Endothelial cell (in vitro differentiated cells): ENCODE measurements at places on chromosomes 12 and 14.

DNA sequence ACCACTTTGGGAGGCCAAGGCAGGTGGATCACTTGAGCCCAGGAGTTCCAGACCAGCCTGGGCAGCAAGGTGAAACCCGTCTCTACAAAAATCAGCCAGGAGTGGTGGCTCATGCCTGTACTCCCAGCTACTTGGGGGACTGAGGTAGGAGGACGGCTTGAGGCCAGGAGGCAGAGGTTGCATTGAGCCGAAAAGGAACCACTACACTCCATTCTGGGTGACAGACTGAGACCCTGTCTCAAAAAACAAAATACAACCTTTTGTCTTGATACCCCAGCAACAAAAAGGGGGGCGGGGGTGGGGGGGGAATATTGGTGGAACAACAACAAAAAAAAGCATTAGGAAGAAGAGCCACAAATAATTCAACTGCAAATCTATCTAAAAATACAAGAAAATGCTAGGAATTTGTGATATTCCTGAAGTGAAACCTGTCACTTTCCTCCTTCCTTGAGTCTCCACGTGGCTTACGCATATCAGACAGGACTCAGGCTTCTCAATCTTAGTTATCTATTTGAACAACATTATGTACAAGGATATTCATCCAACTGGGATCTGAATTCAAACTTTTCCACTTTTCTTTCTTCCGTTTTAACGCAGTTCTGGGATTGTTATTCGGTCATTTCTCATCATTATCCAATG, 1.3 kb downstream of the R3HDM2 start:
- DNase-seq, result no peak

DNA sequence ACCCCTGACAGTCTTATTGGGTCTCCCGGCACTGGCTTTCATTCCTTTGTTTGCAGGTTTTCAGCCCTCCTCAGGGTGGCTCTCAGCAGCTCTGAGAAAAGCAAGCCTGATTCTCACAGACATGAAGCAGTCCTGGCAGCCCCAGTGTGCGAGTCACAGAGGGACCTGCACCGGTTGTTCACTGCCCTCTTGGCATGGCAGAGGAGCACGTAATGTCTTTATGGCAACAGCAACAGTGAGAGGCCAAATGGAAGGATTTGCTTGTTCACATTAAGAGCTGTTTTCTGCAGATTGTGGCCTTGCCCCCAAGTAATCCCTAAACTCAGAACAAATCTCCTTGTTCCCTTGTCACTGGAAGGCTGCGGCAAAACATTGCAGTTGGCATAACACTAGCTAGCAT, 3.4 kb downstream of the KCNA5 start:
- DNase-seq, result no peak

DNA sequence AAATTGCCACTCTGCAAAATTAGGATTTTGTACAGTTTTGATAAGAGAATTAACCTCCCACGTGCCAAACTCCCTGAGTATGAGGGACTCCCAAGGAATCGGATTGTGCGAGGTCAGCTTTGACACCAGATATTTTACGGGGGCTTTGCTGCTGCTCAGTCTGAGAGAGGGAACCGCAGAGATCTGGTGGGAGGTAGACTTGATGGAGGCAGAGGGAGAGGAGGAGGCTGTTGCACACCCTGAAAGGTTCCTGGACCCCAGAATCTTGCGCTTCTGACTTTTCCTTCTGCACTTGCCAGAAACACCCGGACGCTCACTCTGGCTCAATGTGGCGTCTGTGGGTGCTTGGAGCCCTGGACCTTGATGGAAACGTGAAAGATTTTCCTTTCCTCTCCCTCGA, 83.9 kb downstream of the PAPOLA start:
- DNase-seq, result no peak

DNA sequence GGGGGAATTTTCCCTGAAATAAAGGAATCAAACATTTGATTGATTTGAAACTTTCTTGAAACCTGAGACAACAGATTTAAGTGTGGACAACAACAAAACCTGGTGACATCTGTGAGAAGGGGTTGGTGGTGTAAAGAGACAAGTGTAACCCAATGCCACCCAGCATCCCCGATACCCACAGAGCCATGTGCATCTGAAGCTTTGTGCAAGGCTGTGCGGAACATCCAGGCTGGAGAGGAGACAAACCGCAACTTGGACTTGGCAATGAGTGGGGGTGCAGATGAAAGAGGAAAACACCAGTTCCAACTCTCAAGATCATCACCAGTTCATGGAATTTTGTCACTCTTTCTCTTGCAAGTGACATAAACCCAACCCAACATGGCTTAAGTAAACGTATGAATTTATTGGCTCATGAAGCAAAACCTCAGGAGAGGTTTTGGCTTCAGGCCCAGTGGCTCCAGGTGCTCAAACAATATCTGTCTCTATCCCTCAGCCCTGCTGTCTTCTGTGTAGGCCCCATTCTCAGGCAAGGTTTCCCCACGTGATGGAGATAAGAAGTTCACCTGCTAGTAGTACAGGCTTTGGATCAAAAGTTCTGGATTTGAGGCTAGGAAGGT, 55.2 kb upstream of the NTF3 start:
- no peak for DNase-seq

GRCh38 chr12:114919479-114919878, 235.5 kb upstream of the TBX3 start:
- DNase-seq, result no peak

- DNase-seq, result no peak
These were observed 10.7 kb downstream of the CCDC63 start for GRCh38 chr12:110857528-110857927.

DNA sequence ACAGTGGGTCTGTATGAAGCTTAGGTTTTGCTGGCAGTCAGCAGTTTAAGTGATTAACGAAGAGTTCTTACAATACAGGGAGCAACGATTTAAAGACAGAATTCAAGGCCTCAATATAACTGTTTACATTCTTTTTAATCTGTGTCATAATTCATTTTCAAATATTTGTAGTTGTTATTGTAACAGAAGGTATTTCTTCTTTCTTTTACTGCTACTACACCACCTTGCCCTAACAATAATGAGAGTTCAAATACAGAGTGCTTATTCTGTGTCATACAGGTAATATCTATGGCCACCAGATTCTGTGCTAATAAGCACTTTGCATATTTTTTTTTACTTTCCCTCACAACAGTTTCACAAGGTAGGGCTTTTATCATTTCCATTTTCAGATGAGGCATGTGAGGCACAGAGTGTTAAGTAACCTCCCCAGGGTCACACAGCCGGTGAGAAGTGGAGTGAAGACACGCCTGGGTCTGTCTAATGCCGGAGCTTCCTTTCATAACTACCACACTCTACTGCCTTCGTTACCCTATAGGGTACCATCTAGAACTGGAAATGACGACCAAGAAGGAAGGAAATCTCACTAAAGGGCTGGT, 81.9 kb downstream of the PELI2 start:
- no peak for DNase-seq

GRCh38 chr14:87170179-87170578, 822.8 kb downstream of the GALC start:
- DNase-seq, result no peak

DNA sequence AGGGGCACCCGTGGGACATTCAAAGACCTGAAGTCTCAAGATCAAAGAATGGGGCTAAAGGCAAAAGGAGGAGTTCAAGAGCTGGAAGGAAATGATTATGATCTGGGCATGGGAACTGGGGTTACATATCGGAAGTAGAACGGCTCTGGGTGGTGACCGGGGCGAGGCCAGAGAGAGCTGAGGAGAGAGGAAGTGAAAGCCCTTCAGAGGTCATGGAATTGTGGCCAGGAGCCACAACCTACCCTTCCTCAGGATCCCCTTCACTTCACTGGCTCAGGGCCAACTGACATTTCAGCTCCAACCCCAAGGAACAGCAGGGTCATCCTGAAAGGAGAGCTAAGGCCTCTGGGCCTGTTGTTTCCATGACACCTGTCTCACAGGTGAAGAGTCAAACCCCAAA, 57.8 kb downstream of the GALNT16 start:
- no peak for DNase-seq

GRCh38 chr14:103543721-103544387, 14.9 kb downstream of the TRMT61A start:
- no peak for DNase-seq

DNA sequence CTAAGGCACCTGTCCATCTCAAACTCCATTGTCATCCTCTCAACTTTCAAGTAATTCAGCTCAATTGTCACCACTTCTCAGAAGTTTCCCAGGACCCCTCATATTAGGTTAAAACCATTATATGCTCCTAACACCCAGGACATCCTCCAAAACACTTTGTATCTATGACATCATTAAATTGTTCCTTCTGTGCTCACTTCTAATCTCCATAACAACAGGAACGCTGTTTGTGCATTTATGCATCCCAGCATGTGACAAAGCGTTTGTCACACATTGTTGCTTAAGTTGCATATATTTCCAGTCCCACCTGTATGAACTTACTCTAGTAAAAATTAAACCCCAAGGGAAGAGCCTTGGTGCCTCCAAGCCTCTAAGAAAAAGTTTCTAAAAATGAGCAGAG, 133.9 kb downstream of the TBX5 start:
- DNase-seq, result no peak

GRCh38 chr14:55099756-55100155, 29.3 kb upstream of the LGALS3 start:
- no peak for DNase-seq

GRCh38 chr12:4272424-4273272, 914 bp upstream of the CCND2 start:
- DNase-seq, result peak; percentile 59

GRCh38 chr14:99037777-99038430, 234.1 kb downstream of the BCL11B start:
- DNase-seq, result no peak

DNA sequence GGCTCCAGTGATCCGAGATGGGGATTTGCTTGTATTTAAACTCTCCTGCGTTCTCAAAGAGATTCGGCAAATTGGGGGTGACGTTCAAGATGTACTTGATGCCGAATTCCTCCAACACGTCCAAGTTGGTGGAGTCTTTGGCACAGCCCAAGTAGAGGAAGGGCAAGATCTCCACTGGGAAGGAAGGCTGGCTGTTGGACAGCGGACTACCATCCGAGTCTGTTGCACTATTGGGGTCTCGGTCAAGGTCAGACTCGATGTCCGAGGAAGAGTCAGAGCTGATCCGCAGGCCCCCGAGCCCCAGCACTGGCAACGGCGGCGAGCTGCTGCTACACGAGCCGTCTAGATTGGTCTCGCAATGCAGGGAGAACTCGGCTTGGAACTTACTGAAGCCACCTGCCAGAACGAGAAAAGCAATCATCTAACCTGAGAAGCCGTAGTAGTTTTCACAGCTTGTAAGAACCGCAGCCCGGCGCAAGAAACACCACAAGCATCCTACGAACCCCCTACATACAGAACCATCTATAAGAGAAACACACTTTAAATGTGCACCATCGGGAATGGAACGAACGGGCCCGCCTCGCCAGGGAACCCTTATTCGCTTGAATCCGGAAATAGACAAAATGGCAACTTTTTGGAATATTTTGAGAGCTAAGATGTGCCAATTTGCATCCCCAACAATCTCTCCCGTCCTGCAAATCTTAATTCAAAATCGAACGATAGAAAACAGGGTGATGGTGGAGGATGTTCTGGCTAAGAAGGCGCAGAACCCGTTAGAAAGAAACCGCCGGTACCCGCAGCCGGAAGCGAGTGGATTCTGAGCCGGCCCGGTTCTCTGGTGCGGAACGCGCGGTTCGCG, 1.4 kb downstream of the DUSP6 start:
- no peak for DNase-seq

DNA sequence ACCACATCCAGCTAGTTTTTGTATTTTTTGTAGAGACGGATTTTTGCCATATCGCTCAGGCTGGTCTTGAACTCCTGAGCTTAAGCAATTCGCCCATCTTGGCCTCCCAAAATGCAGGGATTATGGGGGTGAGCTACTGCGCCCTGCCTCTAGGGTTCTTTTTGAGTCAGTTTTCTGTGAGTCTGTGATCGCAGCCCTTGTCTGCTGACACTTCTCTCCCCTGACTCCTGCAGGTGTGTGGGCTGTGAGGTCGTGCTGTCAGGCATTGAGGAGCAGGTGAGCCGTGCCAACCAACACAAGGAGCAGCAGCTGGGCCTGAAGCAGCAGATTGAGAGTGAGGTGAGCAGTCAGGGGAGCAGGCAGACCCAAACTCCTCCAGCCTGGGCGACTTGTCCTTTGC, 6.3 kb downstream of the COPS7A start:
- DNase-seq, result no peak

DNA sequence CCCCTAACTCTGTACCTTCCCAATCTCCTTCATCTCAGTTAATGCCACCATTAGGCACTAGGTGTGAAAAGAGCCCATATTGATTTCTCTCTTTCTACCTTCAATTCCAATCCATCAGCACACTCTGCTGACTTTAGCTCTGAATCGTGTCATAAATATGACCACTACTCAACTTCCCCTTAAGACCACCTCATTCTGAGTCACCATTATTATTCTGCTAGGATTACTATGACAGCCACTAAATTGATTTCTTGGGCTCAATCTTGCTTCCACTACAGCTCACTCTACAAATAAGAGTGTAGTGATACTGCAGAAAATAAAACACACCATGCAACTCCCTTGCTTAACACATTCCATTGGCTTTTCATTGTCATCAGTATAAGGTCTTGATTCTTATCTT, 1449.0 kb upstream of the FLRT2 start:
- DNase-seq, result no peak

GRCh38 chr12:107490010-107490409, 195.6 kb upstream of the PWP1 start:
- no peak for DNase-seq

DNA sequence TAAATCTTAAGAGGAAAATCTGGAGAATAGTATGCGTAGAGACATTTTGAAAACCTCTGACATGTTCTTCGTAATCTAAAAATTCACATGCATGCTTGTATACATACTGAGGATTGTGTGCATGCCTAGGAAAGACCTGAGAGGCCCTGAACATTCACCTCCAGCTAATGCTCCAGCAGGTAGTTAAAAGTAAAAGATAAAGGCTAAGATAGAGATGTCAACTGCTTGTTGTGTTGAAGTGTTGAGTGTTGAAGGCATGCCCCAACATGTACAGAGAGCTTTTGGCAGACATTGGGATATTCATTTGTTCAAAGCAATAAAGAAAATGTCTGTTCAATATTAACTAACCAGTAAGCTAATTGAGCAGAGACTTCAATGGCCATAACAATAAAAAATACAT, 118.6 kb upstream of the SYT1 start:
- DNase-seq, result no peak
